CD4-positive, alpha-beta T cell (primary cell): ENCODE measurements at places on chromosomes 12 and 14. TPM values are rescaled to one million over a fixed set of nuclear protein-coding genes. Genes with fewer than 3 reads are reported as not detected.
A peak's percentile ranks its signal among the peaks of the same experiment; 100 is the strongest.

DNA sequence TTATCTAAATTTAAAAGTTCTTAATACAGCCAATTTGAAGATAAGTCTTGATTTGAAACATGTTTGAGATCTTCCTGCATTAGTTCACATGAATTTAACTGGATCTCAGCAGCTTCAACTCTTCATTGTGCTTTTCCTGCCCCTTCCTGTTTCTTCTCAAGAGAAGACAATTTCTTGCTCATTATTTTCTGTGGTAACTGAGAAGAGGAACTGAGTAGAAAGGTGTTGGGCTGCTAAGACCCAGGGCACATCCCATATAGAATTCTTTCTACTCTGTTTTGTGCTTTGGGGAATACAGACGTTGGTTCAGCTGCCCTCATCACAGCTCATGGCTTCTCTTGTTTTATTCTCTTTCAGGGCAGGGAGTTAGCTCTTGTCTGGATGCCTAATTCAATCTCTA lies 110.2 kb downstream of the SNAPC1 start:
- DNase-seq = no peak

GRCh38 chr12:28550757-28551704 lies 360.8 kb downstream of the CCDC91 start:
- no peak for DNase-seq

The ITGB7 gene
- 166 TPM for total RNA-seq

DNA sequence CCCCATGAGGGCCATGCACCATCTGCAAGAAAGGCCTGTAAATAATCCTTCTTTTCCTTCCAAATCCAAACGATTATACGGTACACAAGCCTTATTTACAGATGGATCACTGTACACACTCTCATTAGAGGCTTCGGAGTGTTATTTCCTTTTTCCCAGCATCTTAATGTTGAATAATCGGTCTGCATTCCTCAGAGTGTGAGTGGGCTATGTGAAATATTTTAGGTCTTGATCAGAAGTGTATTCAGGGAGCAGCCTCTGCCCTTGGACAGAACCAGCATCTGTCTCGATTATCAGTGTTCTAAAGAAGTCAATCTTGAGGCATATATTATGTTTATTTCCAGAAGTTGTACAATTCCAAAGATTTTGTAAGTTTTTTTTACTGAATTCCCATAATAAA lies 340.6 kb downstream of the SEC23A start:
- DNase-seq = no peak

GRCh38 chr12:19597167-19598026 lies 158.1 kb downstream of the AEBP2 start:
- DNase-seq = no peak

DNA sequence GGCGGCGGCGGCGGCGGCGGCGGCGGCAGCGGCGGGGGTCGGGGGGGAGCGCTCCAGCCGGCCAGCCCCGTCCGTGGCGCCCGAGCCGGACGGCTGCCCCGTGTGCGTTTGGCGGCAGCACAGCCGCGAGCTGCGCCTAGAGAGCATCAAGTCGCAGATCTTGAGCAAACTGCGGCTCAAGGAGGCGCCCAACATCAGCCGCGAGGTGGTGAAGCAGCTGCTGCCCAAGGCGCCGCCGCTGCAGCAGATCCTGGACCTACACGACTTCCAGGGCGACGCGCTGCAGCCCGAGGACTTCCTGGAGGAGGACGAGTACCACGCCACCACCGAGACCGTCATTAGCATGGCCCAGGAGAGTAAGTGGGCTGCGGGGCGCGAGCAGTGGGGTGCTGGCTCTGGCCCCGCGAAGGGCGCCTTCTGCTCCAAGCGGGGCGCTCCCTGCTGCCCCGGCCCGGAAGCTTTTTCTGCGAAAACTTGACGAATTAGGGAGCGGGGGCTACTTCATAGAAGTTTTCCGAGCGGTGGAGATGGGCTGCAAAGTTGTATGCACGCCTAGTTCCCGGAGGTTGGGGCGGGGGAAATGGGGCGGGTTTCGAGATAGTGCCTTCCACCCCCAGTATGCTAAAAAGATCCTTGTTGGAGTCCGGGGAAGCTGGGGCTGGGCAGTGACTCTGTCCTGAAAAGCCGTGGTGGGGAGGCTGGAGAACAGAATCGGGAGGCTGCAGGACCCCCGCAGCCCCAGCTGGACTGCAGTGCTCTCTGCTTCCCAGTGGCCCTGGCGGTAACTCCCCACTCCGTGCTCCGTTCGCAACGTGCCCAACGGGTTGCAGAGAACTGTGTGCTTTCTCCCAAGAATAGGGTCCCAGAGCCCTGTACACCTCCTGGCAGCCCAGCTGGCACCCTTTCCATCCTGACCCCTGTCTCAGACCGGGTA lies 751 bp downstream of the GDF11 start:
- peak; percentile 27 for DNase-seq

The TAS2R19 gene
- total RNA-seq = 1.2 TPM

GRCh38 chr12:94676922-94677321 lies 26.6 kb upstream of the TMCC3 start:
- DNase-seq = no peak

- DNase-seq = no peak
These were observed 32.9 kb downstream of the MIPOL1 start for GRCh38 chr14:37230551-37231194.

GRCh38 chr12:83629931-83630330 lies 943.2 kb downstream of the TMTC2 start:
- DNase-seq = no peak

DNA sequence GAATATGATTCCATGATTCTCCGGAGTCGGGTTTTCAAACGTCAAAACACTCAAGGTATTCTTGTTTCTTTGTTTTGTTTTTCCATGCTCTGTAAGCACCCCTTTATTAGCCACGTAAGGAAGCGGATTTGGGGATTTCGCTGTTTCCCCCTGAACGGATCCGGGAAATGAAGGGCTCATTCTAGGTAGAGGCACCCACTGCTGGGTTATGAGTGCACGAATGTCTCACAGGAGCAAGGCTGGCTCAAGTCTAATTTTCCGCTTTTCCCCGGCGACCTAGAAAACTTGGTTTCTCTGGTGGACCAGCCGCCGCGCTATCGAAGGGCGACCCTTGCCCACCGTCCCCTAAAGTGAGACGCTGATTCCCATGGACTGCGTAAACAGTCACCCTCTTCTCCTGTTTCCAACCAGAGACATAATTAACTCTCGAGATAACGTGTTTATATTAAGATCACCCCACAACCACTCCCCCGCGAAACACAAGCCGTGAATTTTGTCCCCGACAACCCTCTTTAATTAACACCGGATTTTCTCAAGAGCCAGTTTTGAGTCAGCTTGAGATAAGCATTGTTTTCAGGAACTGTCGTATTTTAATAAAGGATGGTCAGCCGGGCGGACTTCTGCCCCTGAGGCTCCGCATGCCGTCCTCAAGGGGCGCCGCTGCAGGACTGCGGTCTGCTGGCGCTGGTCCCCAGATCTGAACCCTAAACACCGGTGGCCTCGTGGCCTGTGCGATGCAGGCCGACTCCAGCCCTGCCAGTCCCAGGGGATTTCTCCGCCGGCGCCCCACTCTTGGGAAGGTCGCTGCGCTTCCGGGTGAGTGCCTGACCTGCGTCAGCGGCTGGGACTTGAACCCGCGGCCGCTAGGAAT lies 515 bp upstream of the ABCC9 start:
- DNase-seq = no peak

- DNase-seq = no peak
These were observed 7.6 kb downstream of the SAMD4A start for GRCh38 chr14:54574528-54574927.

GRCh38 chr14:82896476-82896875 lies 1362.8 kb upstream of the SEL1L start:
- DNase-seq = no peak
